ENCODE measurements at places on chromosomes 1 and 21. TPM values are rescaled to one million over a fixed set of nuclear protein-coding genes. Genes with fewer than 3 reads are reported as not detected.
A peak's percentile ranks its signal among the peaks of the same experiment; 100 is the strongest.

DNA sequence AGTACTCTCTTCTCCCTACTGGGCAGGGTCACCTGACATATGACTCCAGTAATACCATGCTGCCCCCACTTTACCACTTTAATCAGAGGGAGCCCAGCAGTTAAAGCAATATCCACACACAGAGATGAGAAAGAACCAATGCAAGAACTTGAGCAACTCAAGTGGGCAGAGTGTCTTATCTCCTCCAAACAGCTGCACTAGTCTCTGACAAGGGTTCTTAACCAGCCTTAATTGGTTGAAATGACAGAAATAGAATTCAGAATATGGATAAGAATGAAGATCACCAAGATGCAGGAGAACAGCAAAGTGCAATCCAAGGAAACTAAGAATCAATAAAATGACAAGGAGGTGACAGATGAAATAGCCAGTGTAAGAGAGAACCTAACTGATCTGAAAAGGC is 91.0 kb downstream of the KCNT2 start:
- no peak for DNase-seq
- H3K36me3 ChIP-seq, result no peaks in the 10 kb centered on the region
- no peak overlapping the region for H3K27ac ChIP-seq
- H3K4me3 ChIP-seq, result no peak overlapping the region
- H3K27me3 ChIP-seq, result no peaks in the 10 kb centered on the region
- H3K4me1 ChIP-seq, result no peaks in the 10 kb centered on the region

- H3K4me1 ChIP-seq, result no peaks in the 10 kb centered on the region
- peaks cover 87% of the 10 kb centered on the region for H3K36me3 ChIP-seq
- H3K27ac ChIP-seq, result no peak overlapping the region
- no peaks in the 10 kb centered on the region for H3K27me3 ChIP-seq
Observed at GRCh38 chr1:29096231-29096886, 27.3 kb downstream of the TMEM200B start.

GRCh38 chr1:209642816-209643215 is 9.4 kb downstream of the LAMB3 start:
- H3K4me3 ChIP-seq, result no peak overlapping the region
- no peak for DNase-seq
- H3K4me1 ChIP-seq, result no peaks in the 10 kb centered on the region
- no peaks in the 10 kb centered on the region for H3K27me3 ChIP-seq
- no peak overlapping the region for H3K27ac ChIP-seq

DNA sequence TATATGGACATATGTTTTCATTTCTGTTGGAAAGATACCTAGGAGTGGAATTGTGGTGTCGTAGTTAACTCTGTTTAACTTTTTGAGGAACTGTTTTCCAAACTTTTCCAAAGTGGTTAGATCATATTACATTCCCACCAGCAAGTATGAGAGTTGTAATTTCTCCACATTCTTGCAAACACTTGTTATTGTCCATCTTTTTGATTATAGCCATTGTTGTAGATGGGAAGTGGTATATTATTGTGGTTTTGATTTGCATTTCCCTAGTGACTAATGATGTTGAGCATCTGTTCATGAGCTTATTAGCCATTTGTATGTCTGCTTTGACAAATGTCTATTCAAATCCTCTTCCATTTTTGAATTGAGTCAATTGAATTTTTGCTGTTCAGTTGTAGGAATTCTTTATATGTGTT is 19.8 kb downstream of the CAMTA1 start:
- H3K36me3 ChIP-seq, result peaks cover 6% of the 10 kb centered on the region
- peak; percentile 41 for DNase-seq
- no peaks in the 10 kb centered on the region for H3K27me3 ChIP-seq
- H3K4me1 ChIP-seq, result peaks cover 19% of the 10 kb centered on the region
- no peak overlapping the region for H3K27ac ChIP-seq
- H3K4me3 ChIP-seq, result no peak overlapping the region

DNA sequence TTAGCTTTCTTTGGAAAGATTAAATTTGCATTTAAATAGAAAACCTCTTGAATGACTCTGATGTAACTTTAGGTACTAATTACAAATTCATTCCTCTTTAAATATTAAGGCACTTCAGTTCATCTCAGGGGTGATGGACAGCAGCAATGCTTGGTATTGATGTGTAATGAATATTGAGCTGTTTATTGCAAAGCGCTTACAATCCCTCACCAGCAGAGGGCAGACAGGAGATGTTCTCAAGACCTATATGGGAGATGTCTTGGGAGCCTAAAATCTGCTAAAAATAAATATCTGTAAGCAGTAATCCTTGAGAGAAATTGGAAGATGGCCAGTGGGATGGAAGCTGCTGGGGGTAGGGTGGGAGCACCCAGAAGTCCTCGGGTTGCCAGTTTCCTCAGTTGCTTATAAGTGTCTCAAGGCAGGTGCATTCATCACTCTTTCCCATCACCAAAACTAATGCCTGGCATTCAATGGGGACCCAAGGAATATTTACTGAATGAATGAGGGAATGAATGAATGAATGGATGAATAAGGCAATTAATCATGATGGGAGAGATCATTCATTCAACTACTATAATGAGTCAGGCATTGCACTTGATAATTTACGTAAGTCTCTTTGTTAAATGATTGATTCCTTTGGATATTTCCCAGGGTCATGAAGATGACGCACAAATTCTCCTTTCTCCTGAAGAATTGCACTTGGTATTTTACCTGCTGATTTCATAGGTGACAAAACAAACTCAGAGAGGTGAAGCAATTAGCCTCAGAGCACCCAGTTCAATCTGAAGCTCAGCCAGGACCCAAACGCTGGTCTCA is 2.3 kb downstream of the KLHDC8A start:
- no peak overlapping the region for H3K4me3 ChIP-seq
- H3K36me3 ChIP-seq, result no peaks in the 10 kb centered on the region
- peak; percentile 63 for DNase-seq

The TNNT2 gene
- not detected for total RNA-seq
